ENCODE measurements at places on chromosomes 2 and 18.
A peak's percentile ranks its signal among the peaks of the same experiment; 100 is the strongest.

GRCh38 chr2:119475857-119476244 lies 44.2 kb downstream of the TMEM37 start:
- DNase-seq = no peak

DNA sequence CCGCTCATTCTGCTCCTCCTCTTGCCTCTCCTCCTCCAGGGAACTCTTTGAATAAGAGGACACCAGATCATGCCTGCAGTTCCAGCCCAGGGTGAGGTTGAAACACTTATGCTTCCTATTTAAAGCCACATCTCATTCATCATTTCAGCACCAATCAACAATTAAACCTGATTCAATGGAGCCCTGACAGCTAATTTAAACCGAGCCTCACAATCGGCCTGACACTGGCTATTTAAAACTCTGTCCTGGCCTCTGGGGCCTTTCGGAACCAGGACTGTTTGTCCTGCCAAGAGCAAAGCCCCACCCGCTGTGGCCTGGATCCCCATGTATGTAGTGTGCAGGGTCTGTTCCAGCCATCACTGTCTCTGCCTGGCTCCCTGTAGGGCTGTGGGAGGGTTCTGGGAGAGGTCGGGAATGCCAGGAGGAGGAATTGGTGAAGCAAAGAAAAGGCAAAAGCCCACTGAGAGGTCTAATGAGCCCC lies 97.4 kb downstream of the MCFD2 start:
- DNase-seq = no peak

GRCh38 chr18:75656563-75657247 lies 229.2 kb upstream of the SMIM21 start:
- DNase-seq = no peak

DNA sequence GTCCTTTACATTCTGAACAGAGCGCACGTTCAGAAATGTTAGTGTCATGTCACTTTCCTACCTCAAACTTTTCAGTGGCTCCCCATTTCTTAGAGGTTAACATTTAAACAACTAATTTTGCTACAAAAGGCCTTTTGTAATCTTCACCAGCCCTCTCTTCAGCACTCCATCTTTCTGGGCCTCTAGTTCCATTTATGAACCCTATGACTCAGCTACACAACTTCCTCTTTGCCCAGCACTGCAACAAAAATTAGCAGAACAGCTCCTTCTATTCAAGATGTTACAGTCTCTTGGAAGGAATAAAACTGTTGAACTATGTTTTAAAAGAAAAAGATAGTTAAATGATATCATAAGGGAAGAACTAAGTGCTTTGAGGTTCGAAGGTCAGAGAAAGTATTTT lies 139.9 kb downstream of the VWC2L start:
- DNase-seq = no peak

GRCh38 chr18:71583252-71583651 lies 960.9 kb downstream of the CBLN2 start:
- no peak for DNase-seq

DNA sequence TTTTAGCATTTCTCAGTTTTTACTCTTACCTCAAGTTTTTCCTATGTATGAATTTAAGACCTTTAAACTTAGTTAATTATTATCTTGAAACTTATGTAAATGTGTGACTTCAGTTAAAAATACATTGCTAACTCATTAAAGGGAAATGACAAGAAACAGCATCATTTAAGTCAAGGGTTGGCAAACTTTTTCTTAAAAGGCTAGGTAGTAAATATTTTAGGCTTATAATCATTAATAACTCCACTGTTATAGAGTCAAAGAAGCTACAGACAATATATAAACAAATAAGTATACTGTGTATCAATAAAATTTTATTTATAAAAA lies 259.7 kb upstream of the RBMS1 start:
- no peak for DNase-seq

- DNase-seq = no peak
These were observed 95.6 kb downstream of the ITGA4 start for GRCh38 chr2:181552808-181553207.

- no peak for DNase-seq
These were observed 14.9 kb upstream of the ITM2C start for GRCh38 chr2:230849633-230850357.

GRCh38 chr2:112623913-112624777 lies 21.6 kb upstream of the SLC20A1 start:
- DNase-seq = peak; percentile 43

DNA sequence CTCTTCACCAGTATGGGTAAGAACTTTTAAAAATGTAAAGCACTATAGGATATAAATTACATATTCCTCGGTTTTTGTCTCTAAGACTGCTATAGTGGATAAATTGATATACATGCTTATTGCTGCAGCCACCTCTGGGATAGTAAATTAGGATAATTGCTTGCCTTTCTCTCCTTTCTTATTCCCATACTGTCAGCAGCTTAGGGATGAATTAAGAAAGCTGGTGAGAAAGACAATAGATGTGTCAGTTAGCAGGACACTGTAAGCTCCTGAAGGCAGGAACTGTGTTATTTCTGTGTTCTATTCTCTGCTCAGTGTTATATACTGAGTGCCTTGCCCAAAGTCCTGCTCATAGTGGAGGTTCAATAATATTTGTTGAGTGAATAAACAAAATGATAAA lies 828.6 kb upstream of the ACVR2A start:
- DNase-seq = no peak

- no peak for DNase-seq
These were observed 35.8 kb upstream of the AFF3 start for GRCh38 chr2:100178085-100178788.

DNA sequence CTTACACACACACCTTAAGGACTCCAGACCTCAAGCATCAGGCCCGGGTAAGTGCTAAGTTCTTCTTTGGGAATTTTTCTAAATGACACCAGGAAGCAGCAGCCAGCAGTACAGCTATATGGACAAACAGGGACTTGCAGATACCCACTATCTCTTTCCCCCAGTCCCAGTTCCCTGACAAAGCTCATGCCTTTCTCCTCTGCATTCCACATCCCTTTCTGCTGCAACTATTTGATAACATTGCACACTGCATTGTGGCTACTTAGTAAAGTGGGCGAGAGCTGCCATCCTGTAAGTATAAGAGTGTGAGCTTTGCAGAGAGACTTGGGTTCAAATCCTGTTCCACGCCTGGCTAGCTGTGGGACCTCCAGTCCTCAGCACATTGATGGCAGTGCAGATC lies 14.0 kb upstream of the CD226 start:
- DNase-seq = no peak

DNA sequence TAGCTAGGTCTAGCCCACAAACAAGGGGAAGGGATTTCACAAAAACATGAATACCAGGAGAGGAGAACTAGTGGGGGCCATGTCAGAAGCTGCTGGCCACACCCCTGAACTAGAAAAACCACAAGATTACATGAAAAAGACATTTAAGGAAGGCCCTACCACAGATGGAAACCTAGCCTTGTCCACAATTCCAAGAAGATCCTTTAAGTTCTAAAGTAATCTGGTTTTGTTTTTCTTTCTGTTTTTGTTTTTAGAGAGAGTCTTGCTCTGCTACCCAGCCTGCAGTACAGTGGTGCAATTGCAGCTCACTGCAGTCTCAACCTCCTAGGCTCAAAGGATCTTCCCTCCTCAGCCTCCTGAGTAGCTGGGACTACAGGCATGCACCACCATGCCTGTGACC lies 34.2 kb upstream of the CAB39 start:
- no peak for DNase-seq

DNA sequence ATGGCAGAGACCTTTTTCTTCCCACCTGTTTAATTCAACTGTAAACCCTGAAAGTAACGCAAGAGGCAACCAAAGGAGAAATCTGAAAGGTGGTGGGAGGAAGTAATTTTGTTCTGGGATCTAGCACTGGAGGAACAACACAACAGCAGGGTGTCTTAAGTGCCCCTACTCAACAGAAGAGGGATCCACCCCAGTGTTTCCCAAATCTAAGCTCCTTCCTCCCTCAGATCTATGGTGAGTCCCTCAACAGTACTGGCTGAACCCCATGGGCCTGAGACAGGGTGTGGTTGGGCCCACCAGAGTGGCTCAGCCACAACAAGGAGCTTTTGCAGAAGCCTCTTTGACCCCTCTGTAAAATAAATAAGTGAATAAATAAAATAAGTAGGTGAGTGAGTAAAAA lies 790.3 kb downstream of the ERBB4 start:
- no peak for DNase-seq

DNA sequence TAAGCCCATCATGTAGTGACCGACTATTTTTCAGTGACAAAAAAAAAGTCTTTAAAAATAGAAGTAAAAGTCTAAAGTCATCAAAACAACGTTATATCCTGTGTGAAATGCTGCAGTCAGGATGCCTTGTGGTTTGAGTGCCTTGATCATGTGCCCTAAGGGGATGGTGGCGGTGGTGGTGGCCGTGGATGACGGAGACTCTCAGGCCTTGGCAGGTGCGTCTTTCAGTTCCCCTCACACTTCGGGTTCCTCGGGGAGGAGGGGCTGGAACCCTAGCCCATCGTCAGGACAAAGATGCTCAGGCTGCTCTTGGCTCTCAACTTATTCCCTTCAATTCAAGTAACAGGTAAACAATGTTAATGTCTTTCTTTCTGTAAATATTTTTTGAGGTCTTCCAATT lies at the start of gene CD28:
CD28 (plus strand) TSS at position 237 of the 400 bp plus-strand sequence; CDS start at position 295, 58 bp downstream.
- DNase-seq = no peak

- no peak for DNase-seq
These were observed 127.6 kb upstream of the HS6ST1 start for GRCh38 chr2:128446049-128446873.

DNA sequence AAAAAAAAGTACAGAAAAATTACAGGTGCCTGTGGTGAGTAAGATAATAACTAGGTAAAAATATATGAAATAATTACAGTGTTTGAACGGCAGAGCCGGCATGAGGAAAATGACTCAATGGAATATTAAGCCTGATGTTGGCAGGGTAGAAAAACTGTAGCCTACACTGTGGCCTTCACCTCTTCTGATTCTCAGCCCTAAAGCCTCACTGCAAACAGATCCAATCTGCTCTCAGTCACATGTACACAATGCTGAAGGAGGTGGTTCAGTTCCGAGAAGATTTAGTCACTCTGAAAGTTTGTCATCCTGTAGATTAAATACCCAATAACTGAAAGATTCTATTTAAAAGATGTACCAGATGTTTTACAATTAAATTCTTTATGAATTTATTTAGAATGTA lies 66.9 kb upstream of the MAP3K20 start:
- DNase-seq = no peak

- DNase-seq = no peak
These were observed 482.3 kb downstream of the TNS1 start for GRCh38 chr2:217520356-217521010.

GRCh38 chr18:57698571-57699276 lies 77.1 kb upstream of the NARS1 start:
- peak; percentile 60 for DNase-seq

GRCh38 chr2:148602885-148603561 lies 41.5 kb upstream of the EPC2 start:
- DNase-seq = no peak

- no peak for DNase-seq
These were observed 21.5 kb downstream of the IWS1 start for GRCh38 chr2:127504552-127505430.

DNA sequence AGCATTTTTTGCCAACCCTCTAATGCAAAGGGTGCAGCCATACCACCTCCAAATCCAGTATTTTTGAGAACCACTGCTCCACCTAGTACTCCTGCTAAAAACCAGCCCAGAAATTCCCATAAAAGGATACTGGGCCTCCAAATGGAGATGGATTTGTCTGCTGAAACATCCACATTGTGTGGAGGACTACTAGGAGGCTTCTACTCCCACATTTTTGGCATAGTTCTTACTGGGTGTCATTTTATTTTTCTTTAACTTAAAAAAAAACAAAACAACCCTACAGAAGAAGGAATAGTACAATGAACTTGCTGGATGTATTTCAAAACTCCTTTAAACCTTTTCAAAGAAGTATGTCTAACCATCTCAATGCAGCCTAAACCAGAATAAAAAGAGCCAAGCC lies 219.2 kb downstream of the SRBD1 start:
- DNase-seq = no peak

DNA sequence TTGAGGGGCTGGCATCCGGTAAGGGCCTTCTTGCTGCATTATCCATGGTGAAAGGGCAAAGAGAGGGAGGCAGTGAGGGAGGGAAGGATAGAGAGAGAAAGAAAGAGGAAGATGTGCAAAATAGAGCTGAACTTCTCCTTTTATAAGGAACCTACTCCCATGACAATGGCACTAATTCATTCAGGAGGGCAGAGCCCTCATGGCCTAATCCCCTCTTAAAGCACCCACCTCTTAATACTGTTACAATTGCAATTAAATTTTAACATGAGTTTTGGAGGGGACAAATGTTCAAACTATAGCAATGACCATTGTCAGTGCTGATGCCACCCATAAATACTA lies 60.2 kb downstream of the CXCR4 start:
- DNase-seq = no peak

GRCh38 chr2:15749460-15750432 lies 158.1 kb downstream of the DDX1 start:
- no peak for DNase-seq

DNA sequence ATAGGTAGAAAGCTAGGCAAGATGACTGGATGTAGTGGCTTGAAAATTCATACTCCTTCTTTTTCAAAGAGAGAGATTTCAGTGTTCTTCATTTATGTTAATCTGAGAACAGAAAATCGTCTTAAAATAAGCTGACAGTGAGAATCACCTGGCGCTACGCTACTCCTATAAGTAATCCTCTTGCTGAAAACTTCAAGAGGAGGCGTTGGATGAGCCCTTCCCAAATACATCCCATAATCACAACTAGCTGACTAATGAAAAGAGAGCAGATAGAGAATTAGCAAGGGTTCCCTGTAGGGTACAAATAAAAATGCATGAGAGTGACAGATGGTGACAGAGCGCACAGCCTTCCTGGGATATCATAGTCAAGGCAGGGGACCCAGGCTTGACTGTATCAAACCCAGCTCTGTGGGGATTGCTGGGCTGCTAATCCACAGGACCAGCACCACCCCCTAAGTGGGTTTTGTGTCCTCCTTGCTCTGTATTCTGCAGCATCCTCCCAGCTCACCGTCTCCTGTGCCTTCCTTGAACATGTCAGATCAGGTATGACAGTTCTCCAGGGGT lies 280.2 kb downstream of the SP3 start:
- no peak for DNase-seq

DNA sequence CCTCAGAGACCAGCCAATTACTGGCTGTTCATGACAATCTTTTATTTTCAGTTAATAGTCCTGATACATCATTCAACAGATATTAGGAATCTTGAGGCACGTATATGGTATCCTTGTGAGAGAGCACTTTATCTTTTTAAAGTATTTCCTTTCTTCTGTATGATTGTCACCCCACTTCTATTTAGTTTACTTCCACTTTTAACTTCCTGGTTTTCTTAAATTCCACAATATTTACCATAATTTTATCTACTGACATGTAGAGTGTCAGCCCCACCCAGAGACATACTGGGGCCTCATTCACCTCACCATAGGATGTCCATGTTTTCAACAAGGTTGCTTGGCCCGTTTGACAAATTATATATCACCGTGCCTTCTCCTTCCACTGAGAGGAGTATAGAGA lies 182.9 kb upstream of the ID2 start:
- DNase-seq = no peak

- DNase-seq = peak; percentile 66
These were observed 169.6 kb downstream of the KCNS3 start for GRCh38 chr2:18047896-18048657.

Measured in AG09309 (cell line).